ENCODE measurements at places on chromosomes 5 and 9.

DNA sequence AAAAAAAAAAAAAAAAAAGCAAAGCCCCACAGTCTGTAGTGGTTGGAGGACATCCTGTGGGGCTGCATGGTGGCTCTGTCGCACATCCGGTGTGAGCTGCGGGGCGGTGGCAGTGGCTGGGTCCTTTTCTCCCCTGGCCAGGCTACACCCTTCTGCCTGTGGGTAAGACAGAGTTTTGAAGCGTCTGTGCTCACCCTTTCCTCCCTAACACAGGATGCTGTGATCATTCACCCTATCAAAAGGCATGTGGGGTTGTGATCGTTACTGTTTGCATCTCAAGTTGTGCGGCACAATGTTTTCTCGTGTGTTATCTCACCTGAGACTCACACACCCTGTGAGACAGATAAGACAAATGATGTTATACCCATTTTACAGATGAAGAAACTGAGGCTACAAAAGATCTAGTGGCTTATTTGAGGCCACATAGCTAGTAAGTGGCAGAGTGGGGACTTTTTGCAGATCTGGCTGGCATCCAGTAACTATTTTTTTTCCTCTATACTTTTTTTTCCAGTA is 17.5 kb downstream of the IRF1 start:
- DNase-seq = no peak

- DNase-seq = peak; percentile 16
Observed at GRCh38 chr9:2597483-2597882, 24.1 kb upstream of the VLDLR start.

DNA sequence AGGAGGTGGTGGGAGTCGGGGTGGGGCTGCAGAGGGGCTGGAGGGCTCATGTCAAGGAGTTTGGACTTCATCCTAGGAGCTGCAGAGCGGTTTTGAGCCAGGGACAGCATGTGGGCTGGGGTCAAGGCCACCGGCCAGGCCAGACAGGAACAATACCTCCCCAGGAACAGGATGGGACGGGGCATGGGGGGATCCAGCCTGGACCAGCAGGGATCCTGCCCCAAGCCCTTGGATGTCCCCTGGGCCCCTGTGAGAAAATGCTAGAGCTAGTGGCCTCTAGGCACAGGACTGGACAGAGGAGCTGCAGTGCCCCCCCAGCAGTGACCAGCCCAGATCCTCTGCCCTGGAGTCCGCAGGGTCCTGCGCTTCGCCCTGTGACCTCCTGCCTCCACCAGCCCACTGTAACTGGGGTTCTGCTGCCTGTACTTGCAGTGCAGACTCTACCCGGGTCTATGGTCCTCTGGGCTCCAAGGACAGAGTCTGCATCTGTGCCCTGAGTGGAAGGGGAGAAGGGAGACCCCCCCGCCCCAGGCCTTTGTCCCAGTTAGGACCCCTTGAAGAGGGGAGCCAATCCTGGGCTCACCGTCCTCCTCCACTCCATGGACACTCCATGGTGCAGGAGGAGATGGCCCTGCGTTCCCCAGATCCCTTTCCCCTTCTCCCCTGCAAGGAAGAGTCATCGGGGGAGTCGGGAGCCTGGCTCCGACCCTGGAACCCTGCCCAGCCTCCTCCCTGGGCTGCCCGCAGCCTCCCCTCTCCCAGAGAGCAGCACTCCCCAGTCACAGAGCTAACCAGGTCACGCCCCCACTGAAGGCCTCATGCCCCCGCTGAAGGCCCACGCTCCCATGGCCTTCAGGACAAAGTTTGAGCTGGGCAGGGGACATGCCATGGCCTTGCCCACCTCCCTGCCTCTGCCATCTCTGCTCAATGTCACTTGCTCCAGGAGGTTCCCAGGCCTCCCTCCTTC is 3.0 kb upstream of the MXD3 start:
- no peak for DNase-seq

GRCh38 chr9:129886226-129887174 is 51.2 kb downstream of the USP20 start:
- no peak for DNase-seq

DNA sequence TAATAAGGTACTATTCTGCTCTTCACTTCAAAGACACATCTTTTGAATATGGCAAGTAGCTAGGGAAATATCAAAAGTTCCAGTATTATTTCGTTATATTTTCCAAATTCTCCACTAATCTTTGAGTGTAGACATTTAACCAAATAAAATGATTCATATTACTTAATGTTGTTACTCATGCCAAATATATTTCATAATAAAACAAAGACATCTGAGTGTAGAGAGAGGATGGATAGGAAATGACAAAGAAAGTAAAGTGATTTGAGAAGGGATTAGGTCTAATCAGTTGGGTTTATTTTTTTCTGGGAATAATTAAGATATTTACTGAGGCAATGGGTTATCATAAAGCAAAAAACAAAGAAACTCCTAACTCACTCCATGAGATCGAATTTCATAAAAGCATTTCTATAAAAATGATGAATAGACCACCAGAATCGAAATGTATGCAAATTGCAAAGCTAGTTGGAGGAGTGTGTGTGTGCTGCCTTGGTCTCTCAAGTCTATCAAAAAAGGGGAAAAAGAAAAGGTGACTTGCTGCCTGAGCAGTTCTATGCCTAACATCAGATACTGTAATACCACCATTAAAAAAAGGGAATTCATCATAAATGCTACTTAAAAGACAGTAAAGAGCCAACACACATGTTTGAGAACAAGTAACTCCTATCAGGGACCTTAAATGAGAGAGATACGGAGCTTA is 255.5 kb downstream of the PDE4D start:
- DNase-seq = no peak

- no peak for DNase-seq
Observed at GRCh38 chr9:90559075-90560073, 83.2 kb downstream of the DIRAS2 start.

DNA sequence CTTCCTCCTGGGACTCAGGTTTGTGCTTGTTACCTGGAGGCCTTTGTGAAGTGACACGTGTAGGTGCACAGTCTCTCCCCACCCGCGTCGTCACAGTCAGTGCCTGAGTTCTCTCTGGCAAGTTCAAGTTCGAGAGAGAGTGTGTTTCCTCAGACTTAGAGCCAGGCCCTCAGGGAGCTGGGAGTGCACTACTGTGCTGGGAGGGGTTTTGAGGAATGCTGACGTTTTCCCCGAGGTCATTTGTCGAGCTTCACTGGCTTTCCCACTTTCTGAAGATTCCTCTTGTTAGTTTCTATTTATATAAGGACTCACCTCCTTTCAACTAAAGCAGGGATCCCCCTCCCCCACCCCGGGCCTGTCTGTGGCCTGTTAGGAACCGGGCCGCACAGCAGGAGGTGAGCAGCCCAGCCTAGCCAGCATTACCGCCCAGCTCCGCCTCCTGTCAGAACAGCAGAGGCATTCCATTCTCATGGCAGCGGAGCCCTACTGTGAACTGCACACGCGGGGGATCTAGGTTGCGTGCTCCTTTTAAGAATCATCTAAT is 209.2 kb downstream of the DIRAS2 start:
- DNase-seq = no peak

DNA sequence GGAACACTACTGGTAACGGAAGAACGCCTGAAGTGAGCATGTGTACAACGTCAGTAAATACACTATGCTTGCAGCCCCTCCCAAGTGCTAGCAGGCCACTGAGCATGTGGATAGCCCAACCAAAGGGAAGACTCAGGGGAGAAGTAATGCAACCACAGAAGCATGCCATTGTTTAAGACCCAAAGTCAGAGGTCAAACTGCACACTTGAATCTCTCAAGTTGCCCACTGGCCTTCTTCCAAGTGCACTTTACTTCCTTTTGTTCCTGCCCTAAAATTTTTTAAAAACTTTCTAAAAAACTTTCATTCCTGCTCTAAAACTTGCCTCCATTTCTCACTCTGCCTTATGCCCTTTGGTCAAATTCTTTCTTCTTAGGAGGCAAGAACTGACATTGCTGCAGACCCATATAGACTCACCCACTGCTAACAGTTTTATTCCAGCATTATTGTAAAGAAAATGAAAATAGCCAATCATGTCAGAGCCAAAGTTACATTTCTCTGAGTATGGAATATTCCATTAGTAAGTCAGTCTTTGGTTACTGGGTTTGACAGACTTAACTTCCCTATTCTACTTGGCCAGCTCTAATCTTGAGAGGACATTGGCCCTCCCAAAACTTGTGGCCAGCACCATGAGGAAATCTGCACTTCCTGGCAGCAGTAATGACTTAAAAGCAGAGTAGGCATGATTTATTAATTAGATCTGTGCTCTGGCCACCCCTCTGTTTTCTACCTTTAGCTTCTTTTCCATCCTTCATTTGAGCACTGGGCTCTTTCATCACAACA is 76.9 kb downstream of the TSSK1B start:
- DNase-seq = no peak

GRCh38 chr5:12095808-12096281 is 191.6 kb upstream of the CTNND2 start:
- DNase-seq = no peak

DNA sequence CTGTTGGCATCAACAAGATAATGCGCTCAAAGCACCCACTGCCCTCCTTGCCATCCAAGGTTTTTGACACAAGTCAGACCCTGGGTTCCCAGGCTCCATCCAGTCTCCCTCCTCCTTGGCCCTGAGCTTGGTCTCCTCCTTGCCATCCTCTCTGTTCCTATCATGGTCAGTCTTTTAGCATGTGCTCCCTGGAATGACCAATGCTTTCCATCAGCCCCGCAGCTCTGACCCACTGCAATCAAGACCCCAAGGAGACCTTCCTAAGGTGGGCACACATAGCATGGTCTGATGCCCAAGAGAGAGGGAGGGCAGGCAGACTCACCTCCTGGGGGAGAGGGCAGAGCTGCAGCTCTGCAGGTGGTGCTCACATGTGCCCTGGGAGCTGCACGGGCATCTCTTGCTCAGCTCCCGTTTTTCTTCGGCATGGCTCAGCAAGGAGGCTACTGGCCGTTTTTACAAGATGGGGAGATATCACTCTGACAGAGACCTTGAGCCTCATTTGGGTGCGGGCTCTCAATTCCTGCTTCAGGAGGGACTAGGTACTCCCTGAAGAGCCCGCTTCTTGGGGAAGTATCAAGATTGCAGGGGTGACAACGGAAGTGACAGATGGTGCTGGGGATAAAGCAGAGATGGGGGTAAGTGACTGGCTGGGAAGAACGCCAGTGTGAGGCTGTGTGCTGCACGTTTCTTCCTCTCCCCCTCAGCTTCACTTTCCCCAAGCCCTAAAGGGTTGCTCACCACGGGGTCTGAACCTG is 3.3 kb downstream of the SEPTIN8 start:
- no peak for DNase-seq

GRCh38 chr9:13479096-13479495 is 199.6 kb upstream of the MPDZ start:
- DNase-seq = no peak

- no peak for DNase-seq
Observed at GRCh38 chr5:33649549-33650482, 209.1 kb downstream of the TARS1 start.

GRCh38 chr9:132881826-132882225 is 3.1 kb downstream of the SPACA9 start:
- no peak for DNase-seq

DNA sequence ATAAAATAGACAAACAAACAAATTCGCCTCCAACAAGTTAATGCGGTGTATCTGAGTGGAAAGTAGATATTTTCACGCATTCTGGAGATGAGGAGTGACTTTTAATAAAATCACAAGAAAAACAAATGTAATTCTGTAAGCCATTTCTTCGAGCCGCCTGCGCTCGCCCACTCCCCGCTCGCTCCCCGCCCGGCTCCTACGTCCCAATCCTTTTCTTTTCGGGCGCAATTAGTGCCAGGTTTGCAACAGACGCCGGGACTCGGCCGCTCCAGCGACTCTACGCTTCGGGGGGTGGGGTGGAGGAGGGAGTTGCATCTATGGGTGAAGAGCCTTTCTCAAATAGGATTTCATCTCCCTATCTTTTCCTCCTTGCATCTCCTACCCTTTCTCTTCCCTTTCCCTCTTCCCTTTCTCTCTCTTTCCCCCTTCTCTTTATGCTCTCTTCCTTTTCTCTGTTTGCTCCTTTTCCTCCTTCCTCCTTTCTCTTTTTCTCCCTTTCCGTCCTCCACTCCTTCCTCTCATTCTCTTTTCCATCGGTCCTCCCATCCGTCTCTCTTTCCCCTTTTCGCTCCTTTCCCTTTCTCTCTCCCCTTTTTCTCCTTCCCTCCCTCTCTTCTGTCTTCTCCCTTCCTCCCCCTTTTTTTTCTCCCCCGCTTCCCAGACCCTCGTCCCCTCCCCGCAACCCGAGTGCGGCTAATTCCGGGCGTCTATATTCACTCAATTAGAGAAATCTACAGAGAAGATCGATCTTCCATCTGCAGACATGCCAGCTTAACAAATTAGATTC is 6.1 kb upstream of the OTP start:
- no peak for DNase-seq

GRCh38 chr5:72314571-72315172 is 5.4 kb downstream of the MRPS27 start:
- DNase-seq = no peak

DNA sequence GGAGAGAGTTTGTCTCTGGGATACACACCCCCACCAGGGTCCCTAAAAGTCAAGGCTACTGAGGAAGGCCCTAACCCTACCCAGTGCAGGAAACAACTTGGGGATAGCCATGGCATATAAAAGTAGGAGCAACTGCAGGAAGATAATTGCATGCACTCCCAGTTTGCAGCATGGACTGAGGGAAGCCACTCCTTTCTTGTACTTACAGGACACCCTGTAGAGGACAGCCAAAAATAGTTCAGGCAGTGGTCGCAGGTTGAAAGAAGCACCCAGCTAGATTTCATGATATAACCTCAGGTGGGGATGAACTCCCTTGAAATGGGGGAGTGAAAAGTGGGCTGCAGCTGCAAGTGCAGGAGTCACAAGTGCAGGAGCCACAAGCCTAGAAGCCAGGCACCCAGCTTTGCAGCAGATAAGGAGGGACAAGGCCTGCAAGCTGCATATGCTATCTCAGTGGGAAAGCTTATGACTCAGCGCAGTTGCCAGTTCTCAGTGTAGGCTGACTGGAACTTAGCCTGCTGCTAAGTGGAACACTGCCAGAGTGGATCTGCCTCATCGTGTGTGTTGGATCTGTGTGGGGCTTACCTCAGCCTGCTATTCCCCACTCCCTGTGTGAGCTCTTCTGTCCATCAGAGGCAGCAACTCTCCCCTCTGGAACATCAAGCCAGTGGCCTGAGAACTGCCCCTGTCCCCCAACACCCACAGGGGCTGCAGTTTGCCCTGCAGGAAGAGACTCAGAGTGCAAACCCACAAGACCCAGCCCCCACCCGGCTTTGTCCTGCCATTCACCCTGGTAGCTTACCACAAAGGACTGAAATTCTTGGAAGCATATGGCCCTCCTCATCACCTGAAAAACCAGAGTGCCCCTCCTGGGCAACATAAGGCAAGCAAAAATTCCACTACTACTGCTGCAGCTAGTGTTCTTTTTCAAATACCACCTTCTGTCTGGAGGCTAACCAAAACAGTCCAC is 42.7 kb downstream of the CYLC2 start:
- no peak for DNase-seq

- DNase-seq = no peak
Observed at GRCh38 chr9:13158986-13159385, 120.5 kb downstream of the MPDZ start.

GRCh38 chr5:156383510-156384265 is 56.7 kb downstream of the SGCD start:
- DNase-seq = no peak

GRCh38 chr9:130537346-130538050 is 41.9 kb upstream of the FUBP3 start:
- no peak for DNase-seq
